ENCODE measurements at places on chromosomes 1 and 21.

GRCh38 chr1:33970148-33970825, 106.4 kb downstream of the HMGB4 start:
- DNase-seq, result no peak

GRCh38 chr1:196029410-196029809, 578.8 kb downstream of the KCNT2 start:
- DNase-seq, result no peak

DNA sequence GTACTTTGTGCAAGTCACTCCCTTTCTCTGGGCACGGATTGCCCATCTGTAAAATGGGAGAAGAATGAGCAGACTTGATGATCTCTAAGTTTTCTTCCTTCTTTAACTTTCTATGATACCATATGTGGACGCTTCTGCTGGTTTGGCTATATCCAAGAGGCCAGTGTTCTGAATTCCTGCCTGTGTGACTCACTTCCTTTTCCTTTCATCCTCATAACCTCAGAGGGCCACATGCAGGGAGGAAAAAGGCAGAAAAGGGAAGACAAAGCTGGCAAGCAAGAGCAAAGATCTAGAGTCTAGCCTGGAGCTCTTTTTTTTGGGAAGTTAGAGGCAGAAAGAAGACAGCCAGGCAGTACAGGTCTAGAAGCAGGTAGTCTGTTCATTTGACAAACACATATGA, 151.2 kb downstream of the OMA1 start:
- DNase-seq, result no peak

- no peak for DNase-seq
Measured at GRCh38 chr1:156840186-156840897, 18.6 kb downstream of the INSRR start.

- no peak for DNase-seq
Measured at GRCh38 chr1:77031106-77031662, 163.9 kb downstream of the ST6GALNAC5 start.

- DNase-seq, result no peak
Measured at GRCh38 chr1:182957902-182958395, 5.0 kb upstream of the SHCBP1L start.

DNA sequence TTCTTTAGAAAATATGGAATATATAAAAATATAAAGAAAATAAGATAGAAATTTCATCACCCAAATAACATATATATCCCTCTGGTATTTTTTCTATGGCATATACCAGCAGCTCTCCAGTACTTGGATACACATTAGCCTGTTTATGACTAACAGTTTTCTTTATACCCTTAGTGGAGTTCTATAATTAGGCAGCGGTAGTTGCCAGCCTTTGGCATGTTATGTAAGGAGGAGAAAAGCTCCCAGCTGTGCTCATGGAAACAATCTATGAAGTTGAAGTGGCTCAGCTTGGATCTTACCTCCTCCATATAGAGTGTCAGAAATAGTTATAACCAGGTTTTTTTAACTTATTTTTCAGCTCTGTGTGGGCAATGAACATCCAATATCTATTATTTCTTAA, 1636.8 kb downstream of the AMY1C start:
- no peak for DNase-seq

GRCh38 chr1:169722779-169723178, 11.1 kb downstream of the SELE start:
- peak; percentile 19 for DNase-seq

DNA sequence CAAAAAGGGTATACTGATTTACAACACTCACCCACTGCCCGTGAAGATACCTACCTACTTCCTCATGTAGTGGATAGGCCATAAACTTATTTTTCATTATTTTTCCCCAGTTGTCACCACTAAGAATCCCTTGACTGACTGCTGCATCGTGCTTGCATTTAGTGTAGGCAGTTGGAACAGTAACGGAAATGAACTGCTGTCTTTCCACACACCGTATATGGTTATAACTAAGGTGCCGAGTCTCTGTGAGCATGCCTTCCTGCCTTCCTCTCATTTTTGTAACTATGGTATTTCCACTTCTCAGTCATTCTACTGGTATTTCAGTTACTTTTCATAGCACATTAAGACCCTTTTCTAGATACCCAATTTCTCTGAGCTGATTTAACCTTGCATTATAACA, 36.4 kb downstream of the SLC35F3 start:
- no peak for DNase-seq

DNA sequence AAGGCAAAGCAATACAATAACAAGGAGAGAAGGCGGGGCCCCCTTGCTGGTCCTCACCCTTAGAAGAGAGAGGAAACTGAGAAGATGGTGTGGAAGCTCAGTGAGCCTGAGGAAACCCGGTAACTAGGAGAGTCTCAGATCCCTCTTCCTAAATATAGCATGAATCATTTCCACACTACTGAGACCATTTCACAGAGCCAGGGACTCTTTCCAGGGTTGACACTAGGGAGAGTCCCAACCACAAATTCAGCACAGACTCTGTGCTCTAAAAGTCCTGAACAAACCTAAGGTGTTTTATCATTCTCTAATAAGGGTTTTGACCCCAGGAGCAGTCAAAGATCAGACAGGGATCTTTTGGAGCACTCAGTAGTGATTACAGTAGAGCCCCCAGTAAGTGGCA, 647.7 kb downstream of the KCNT2 start:
- DNase-seq, result no peak

DNA sequence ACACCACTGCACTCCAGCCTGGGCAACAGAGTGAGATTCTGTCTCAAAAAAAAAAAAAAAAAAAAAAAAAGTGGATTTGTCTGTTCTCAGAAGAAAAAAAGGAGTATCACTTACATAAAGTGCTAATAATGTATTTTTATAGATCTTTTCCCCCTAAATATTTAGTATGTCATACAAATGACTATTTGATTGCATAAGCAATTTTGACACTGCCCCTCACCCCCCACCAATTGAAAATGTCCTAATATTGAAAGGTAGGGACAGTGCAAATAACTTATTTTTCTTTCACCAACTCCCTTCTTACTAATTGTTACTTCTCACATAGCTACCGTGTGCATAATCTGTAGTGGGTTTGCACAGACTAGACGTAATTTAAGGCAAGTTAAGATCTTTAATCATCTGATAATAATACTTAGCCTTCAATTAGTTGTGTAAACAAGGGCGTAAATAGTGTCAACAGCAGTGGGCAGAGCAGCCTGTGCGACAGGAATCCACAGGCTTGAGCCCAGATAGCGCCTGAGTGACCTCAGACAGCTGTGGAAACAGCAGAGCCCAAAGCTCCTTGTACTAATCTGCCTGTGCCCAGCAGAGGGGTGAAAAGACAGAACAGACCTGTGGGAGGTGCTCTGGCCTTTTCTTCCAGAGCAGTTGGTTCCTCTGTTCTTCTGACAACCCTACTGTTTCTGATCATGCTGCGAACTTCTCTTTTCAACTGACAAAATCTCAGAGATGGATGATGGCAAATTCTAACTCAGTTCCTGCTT, 4.5 kb upstream of the IER5 start:
- DNase-seq, result peak; percentile 85

GRCh38 chr1:59150577-59151386, 146.1 kb upstream of the FGGY start:
- DNase-seq, result peak; percentile 86

DNA sequence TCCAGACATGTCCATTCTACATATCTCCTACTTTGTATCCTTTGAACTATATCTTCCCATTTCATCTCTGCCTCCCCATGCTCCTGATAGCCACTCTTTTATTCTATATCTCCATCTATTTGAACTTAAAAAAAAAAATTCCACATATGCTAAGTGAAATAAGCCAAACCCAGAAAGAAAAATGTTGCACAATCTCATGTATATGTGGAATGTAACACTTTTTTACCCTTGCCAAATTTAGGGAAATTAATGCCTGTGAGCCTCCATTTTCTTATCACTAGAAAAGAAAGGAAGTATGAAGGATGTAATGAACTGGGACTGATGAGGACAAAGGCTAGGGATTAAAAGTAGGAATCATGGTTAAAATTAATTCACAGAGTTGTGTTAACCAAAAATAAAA, 53.5 kb downstream of the RGS13 start:
- no peak for DNase-seq

DNA sequence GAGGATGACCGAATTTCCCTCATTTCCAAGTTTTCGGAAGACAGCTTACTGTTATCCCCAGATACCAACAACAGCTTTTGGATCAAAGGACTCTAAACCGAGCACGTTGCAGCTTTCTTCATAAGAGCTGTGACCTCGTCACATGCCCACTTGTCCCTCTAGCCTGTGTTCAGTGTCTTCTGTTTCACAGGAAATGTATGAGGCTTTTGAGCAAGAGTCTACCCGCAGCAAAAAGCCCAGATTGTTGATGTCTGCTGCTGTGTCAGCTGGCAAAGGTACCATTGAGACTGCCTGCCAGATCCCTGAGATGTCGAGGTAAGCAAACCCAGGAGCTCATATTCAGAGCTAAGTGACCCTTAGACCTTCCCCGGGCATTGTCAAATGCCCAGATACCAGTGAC, 24.1 kb downstream of the CHI3L2 start:
- DNase-seq, result no peak

GRCh38 chr1:239999170-239999569, 92.5 kb upstream of the FMN2 start:
- DNase-seq, result peak; percentile 37

DNA sequence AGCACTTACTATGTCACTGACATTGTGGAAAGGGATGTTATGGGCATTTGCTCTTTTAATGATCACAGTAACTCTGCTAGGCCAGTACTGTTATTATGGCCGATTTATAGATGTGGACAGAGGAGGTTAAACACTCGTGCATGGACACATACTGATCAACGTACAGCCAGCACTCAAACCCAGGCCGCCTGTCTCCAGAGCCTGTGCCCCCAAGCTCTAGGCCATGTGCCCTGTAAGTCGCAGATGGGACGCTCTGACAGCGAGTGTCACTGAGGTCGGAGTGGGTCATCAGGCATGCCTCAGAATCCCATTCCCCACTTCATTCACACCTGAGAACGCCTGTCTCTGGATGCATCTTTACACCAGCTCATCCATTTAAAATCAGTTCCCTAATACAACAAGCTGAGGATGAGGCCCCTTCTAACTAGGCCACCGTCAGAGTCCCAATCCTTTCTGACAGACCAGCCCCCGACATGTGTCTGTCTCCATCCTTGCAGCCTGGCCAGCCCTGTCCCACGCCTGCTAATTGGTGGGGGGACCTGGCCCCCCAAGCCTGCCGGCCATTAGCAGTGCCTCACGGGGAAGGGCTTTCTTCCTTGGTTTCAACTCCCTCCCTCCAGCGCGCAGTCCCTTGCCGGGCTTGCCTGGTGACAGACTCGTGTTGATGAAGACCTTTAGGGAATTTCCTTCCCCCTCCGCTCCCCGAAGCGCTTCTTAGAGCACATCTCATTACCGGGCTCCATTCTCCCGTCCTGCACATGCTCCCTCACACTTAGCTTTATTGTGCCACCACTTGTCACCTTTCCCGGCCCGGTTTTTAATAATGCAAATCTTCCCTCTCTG, 436.8 kb downstream of the KIF26B start:
- DNase-seq, result no peak

DNA sequence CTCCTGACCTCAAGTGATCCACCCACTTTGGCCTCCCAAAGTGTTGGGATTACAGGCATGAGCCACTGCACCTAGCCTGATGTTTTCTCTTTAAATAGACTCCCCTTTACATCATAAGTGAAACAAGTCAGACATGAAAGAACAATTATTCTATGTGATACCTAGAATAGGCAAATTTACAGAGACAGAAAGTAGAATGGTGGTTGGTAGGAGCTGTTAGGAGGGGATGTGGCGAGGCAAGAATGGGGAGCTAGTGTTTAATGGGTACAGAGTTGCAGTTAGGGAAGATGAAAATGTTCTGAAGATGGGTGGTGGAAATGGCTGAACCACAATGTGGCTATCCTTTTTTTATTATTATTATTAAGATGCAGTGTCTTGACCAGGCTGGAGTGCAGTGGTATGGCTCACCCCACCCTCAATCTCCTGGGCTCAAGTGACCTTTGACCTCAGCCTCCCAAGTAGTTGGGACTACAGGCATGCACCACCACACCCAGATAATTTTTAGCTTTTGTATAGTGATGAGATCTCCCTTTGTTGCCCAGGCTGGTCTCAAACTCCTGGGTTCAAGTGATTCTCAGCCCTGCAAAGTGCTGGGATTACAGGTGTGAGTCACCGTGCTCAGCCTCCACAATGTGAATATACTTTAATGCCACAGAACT, 28.4 kb downstream of the ELF3 start:
- no peak for DNase-seq

- no peak for DNase-seq
Measured at GRCh38 chr1:109094377-109094803, 3.8 kb downstream of the TMEM167B start.

- no peak for DNase-seq
Measured at GRCh38 chr1:54882519-54882918, 4.5 kb downstream of the DHCR24 start.

GRCh38 chr1:4089421-4090175, 189.5 kb upstream of the C1orf174 start:
- no peak for DNase-seq

GRCh38 chr1:31502926-31503511, 73.3 kb upstream of the TINAGL1 start:
- no peak for DNase-seq

DNA sequence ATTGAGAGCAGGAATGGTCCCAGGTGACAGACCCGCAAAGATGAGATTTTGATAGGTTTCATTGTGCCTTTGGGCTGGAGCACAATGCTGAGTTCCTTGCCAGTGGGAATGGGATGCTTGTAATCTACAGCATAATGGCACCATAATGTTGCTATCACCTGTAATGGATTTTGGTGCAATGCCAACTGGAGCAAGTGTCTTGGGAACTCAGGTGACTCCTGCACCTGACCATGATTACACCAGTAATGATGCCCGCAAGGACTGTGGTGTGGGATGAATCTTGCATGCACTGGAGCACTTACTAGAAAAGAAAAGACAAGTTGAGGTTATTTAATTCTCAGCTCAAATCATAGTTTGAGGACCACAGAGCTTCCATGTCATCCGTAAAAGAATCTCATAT, 96.7 kb downstream of the PTPRU start:
- DNase-seq, result no peak

DNA sequence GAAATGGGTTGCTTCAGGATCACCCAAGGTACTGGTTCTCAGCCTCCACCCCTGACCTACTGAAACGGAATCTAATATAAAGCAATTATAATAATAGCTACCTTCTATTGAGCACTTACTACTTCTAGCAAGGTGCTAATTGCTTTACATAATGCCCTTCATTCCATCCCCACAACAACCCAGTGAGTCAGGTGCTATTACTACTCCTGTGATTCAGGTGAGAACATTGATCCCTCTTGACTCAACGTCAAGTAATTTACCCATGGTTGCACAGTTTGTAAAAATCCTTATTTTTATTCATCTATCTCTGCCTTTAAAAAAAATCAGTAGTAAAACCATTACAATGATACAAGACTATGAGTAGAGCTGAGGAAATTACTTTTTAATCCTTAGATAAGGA, 85.2 kb downstream of the UCHL5 start:
- DNase-seq, result no peak
